Activated naive CD8-positive, alpha-beta T cell treated with anti-CD3 and anti-CD28 coated beads, Interleukin-2, amount 10 ng/mL, durations not matched to agents 7 days and 5 days (primary cell): ENCODE measurements at places on chromosomes 4 and X. TPM values are rescaled to one million over a fixed set of nuclear protein-coding genes. Genes with fewer than 3 reads are reported as not detected.

DNA sequence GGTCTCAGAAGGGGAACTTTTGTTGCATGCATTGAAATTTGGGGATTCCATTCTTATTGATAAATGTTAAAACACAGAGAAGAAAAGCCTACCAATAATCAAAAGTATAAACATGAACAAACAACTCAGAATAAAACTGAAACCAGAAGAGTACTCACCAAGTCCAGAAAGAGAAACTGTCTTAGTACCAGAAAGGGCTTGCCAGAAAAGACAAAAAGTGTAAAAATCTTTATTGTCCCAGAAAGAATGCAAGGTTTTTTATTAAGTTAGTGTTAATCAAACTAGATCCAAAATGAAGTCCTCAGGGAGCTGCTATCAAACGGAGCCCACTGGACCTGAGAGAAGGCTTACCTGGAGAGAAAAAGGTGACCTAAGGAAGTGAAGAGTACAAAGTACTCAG lies 897.5 kb downstream of the PCDH7 start:
- DNase-seq: no peak

DNA sequence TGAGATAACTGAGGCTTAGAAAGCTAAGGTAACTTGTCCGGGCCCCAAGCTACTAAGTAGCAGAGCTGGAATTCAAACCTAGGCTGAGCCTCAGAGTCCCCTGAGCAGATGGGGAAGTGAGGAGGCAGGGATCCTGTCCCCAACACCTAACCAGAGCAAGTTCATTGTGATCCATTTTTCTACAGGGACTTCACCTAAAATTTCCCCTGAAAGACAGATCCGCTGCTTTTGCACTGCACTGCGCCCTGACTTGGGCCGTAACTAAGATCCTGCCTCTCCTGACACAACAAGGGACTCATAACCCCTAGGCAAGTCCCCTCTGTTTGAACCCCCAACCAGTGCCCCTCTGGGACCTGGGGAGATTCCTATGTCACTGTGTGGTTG lies 25.6 kb upstream of the MTM1 start:
- DNase-seq: no peak

GIMD1 gene
- not detected for total RNA-seq

NSUN7 gene
- 0.25 TPM for total RNA-seq

- DNase-seq: no peak
Observed at GRCh38 chr4:76736414-76736813, 161.5 kb downstream of the SOWAHB start.

DNA sequence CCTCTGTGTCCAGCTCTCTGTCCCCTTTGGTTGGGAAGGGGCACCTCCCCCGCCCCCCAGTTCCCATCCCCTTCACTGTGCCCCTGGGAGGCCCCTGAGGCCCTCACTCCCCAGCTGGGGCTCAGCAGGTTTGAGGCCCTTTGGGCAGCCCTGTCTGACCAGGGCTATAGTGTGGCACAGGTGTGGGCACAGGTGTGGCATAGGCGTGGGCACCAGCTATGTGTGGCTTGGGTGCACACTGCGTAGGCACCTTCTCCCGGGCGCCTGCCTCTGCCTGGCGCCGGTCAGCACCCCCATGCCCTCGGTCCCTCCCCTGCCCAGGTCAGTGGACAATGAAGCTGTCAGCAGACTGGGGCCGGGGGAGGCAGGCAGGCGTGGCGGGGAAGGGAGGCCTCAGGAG lies 7.5 kb upstream of the FGFR3 start:
- DNase-seq: no peak

- no peak for DNase-seq
Observed at GRCh38 chr4:148735432-148736155, 293.4 kb upstream of the NR3C2 start.

DNA sequence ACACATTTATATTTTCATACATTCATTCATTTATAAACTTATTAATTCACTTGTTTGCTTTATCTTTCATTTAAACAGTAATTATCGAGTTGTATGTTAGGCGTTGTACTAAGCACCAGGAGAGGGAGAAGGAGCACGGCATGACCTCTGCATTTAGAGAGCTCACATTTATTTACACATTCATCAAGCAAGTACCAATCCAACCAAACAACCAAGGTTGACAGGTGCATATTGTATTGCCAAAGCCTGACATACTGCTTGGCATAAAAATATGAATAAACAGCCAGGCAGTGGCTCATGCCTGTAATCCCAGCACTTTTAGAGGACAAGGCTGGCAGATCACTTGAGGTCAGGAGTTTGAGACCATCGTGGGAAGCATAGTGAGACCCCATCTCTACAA lies 37.0 kb upstream of the CLNK start:
- DNase-seq: no peak

DNA sequence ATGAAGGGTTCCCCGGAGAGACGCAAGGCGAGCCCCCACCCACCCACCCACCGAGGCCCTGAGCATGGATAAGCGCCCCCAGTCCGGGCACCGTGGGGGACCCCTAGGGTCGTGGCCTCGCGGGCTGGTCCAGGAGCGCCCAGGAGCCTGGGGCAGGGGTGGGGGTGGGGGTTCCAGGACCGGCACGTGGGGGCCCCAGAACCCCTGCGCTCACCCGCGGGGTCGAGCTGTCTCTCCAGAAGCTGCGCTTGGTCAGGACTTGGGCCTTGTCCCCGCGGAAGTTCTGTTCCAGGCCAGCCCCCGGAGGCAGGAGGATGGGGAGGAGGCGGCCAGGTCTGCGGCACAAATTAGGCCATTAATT lies 11.2 kb upstream of the SHOX start:
- DNase-seq: no peak

NOA1 gene
- total RNA-seq: 22.4 TPM

DNA sequence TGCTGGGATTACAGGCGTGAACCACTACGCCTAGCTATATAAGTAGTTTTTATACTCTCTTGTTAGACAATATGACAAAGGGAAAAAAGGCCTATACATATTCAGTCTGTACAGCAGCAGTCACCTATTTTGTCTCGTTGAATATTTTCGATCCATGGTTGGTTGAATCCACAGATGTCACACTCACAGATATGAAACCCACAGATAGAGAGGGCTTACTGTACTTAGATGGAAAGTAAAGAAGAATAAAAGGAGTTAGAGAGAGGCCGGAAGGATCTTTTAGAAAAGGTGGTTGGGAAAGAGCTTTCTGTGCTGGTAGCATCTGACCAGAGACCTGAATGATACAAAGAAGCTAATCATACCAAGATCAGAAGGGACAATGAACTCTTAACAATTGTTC lies 38.3 kb upstream of the SPINK2 start:
- no peak for DNase-seq

POU3F4 gene
- total RNA-seq: not detected

SLC38A5 gene
- 58.8 TPM for total RNA-seq

DNA sequence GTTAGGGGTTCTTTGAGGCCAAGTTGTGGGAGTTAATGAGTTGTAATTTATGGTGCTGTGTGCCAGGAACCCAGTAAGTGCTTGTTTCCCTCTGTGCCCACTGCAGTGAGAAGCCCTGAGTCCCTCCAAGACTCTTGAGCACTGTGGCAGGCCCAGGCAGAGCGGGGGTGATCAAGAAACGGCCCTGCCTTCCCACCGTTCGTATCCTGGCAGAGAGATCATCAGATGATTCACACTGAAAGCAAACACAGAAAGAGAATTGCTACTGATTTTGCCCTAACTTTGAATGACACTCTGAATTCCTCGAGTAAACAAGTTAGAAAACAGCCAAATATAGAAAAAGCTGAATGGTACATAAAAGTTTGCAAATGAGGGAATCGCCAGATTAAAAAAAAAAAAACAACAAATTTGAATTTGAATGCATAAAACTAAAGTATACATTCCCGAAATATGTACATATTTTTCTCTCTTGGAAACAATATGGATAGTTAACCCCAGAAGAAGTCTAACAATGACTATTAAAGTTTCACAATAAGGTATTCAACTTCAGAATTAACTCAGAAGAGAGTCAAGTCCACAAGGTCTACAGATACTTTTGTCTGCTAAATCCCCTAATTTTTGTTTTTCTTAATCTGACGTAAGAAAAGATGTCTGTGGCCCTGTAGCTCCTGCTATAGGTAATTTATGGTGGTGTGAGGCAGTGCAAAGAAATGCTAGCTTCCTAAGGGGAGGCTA lies 71.8 kb downstream of the AFAP1 start:
- DNase-seq: no peak

XK gene
- 0.08 TPM for total RNA-seq

GRCh38 chrX:11628399-11628798 lies 37.3 kb downstream of the ARHGAP6 start:
- no peak for DNase-seq

MAGEB10 gene
- total RNA-seq: not detected

GRCh38 chr4:828641-829271 lies 2.8 kb upstream of the CPLX1 start:
- no peak for DNase-seq

DNA sequence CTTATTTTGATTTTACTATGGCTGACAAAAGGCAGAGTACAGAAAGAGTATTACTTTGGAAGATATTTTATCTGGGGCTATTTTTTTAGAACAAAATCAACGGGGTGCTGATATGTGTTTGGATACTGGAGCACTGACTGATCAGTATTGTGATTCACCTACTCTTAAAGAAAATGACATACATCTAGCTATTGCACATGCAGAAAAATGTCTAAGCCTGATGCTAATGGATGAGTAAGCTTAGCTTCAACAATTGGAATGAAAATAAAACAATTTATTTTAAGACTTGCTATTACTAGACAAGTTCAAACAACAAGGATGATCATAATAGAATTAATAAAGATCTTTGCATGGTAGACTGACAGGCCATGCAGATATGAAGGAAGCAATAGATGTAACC lies 262.0 kb downstream of the PPP1R2C start:
- DNase-seq: no peak

GRCh38 chr4:9804918-9805317 lies 23.5 kb downstream of the DRD5 start:
- DNase-seq: no peak
